ENCODE measurements at places on chromosomes 2 and 18.
A peak's percentile ranks its signal among the peaks of the same experiment; 100 is the strongest.

DNA sequence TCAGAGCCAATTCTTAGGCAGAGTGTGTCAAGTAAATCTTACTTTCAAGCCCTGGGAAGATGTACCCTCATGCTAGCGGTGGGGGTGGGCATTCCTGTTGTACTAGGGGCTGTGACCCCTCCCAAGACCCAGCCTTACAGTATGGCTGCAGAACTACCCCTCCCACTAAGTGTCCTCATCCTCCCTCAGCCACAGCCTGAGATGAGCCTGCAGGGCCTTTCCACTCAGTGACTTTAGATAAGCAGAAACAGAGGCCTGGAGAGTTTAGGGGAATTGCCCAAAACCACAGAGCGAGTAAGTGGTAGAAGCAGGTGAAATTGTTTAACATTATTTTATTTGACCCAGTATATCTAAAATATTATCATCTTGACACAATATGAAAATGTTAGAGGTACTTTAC lies 36.6 kb downstream of the TTC32 start:
- no peak for DNase-seq

DNA sequence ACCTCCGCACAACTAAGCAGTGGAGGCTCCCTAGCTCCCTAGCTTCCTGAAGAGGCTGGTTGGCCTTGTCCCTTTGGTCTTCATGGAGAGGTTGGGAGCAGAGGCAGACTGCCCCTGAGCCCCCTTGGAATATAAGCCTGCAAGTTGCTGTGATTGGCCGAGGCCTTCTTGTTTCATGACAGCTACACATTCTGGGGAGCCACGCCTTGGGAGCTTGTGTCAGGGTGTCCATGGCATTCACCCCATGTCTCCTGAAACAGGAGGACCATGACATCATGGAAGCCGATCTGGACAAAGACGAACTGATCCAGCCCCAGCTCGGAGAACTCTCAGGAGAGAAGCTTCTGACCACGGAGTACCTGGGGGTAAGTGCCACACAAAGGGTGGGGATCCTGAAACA lies 64.0 kb upstream of the B3GNT7 start:
- no peak for DNase-seq

GRCh38 chr2:163799807-163800206 lies 64.0 kb upstream of the FIGN start:
- no peak for DNase-seq

- no peak for DNase-seq
Observed at GRCh38 chr2:84886791-84887190, 5.9 kb upstream of the TRABD2A start.

- DNase-seq: no peak
Observed at GRCh38 chr2:50014168-50014567, 859.9 kb upstream of the FSHR start.

GRCh38 chr18:24265502-24266064 lies 126.7 kb downstream of the CABYR start:
- no peak for DNase-seq

GRCh38 chr18:27713037-27713737 lies 463.7 kb downstream of the CDH2 start:
- DNase-seq: no peak

- DNase-seq: no peak
Observed at GRCh38 chr2:10478916-10479315, 30.8 kb upstream of the ODC1 start.

GRCh38 chr2:238754259-238754658 lies 93.6 kb upstream of the TWIST2 start:
- DNase-seq: no peak

DNA sequence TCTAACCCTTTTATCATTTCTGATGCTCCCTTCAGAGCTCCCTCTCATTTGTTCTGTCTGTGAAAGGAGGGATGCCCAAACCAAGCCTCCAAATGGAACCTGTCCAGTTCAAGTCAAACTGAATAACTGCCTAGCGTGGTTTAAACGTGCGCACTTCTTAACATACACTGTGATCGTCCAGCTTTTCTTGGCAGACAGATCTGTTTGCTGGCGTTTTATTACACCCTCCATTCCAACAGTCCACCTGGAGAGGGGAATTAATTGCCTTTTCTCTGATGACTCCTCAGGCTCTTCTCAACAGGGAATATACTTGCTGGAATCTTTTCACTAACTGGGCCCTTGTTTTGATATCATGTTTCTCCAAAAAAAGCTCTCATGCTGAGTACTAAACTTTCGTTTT lies 379.2 kb upstream of the POU3F3 start:
- no peak for DNase-seq

DNA sequence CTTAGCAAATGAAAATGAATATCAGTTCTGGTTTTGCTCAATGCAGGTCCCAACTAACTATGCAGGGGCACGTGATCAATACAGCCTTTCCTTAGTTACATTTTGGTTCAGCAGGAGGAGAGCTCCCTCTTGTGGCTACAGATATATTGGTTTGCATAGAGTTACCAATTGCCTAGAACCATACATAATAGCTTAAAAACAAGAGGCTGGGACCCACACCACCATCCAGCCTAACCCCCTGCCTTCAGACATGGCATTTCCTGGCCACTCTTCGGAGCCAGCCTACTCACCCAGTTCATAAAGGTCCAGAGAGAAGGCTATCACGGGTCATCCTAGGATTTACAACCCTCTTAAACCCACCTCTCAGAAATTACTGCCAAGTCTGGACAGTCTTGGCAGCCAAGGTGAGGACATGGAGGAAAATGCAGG lies 10.5 kb downstream of the CCDC93 start:
- peak; percentile 43 for DNase-seq

GRCh38 chr18:25658476-25658875 lies 306.5 kb upstream of the ZNF521 start:
- no peak for DNase-seq

DNA sequence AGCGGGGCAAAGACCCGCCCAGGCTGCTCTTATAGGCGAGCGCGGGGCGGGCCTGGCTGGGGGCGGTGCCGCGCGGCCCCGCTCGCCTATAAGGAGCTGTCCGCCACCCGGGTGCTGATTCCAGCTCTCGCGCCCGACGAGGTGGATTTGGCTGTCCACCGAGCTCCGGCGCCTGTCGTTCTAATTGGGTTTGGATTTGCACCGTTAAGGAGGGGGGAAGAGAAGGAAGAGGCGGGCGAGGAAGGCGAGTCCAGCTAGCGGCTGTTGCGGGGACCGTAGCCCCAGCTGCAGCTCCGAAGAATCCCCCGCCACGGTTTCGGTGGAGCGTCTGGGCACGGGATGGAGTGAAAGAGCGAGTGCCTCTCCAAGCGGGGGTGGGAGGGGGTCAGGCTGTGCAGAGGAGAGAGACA lies at the start of gene CNTNAP5:
Gene CNTNAP5, plus strand, starts transcription at position 117 of the 410 bp plus-strand sequence. CDS start 364 bp downstream, outside the sequence.
- DNase-seq: peak; percentile 92

- no peak for DNase-seq
Observed at GRCh38 chr2:3396920-3397559, 17.5 kb downstream of the TRAPPC12 start.

GRCh38 chr18:74899554-74899953 lies 301.9 kb downstream of the ZNF407 start:
- DNase-seq: no peak

- no peak for DNase-seq
Observed at GRCh38 chr2:74939919-74940812, 18.3 kb upstream of the POLE4 start.

DNA sequence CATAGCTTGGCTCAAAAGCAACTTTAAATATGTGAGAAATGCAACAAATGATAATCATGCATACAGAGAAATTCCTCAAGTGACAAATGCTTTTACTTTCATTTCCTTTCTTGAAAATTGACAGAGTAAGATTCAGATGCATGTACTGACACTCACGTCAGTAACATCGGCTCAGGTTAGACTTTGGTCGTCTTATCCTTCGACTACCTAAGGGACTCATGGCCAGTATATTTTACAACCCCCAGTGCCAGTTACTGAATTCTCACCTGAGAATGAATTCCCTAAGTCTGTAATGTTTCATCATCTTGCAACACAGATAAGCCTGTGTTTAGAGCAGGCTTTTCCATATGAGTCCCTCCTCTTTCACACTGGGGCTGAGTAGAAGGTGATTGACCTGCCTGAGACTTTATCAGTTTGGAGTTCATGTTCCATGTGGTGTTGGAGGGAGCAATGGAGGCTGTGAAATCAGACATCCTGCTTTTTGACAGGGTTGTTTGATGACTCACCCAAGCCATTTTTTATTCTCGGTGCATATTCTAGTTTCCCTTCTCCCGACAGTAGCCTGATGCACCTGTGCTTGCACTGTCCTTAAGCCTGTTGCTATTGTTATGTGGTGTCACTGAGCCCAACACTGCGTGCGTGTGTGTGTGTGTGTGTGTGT lies 30.5 kb upstream of the ATP8B1 start:
- no peak for DNase-seq

DNA sequence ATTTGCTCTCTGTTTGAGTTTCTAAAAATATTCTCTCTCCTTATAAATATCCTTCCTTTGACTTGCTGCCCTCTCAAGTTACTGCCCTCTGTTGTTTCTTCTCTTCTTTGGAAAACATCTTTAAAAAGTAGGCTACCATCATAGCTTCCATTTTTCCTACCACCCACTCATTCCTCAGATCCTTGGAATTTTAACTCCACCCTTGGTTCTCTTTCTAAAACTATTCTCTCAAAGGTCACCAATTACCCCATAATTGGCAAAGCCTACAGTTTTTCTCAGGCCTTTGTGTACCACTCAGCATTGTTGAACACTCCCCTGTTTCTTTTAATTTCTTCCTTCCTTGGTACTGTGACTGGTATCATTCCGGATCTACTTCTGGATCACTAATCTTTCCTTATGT lies 43.0 kb upstream of the ITGAV start:
- no peak for DNase-seq

- peak; percentile 94 for DNase-seq
Observed at GRCh38 chr2:71157124-71157793, 26.8 kb downstream of the MPHOSPH10 start.

DNA sequence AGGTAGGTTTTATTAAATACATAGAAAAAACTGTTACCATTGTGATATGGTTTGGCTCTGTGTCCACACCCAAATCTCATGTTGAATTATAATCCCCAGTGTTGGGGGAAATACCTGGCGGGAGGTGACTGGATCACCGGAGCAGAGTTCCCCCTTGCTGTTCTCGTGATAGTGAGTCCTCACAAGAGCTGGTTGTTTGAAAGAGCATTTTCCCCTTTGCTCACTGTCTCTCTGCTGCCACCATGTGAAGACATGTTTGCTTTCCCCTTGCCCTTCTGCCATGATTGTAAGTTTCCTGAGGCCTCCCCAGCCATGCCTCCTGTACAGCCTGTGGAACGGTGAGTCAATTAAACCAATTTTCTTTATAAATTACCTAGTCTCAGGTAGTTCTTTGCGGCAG lies 352.7 kb upstream of the SLC39A10 start:
- no peak for DNase-seq

GRCh38 chr2:217436386-217436785 lies 566.4 kb downstream of the TNS1 start:
- no peak for DNase-seq

- no peak for DNase-seq
Observed at GRCh38 chr18:26637324-26637723, 89.0 kb upstream of the KCTD1 start.

DNA sequence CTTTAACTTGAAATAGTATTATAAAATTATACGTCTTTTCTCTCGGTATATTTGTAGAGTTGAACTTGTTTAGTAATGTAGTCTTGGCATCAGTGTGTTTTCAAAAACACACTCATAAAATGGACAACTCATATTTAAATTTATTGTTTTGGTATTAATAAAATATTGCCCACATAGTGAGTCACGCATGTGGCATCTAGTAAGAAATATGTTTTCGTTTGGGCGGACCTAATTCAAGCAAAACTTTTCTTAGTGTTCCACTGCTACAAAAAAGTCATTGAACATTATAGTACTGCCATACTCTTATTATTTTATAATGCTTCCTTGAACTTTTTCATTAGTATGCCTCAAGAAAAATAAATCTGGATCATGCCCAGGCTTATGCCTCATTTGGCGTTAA lies 31.1 kb upstream of the FAM237A start:
- DNase-seq: no peak

GRCh38 chr18:3151399-3152264 lies 68.1 kb downstream of the MYOM1 start:
- DNase-seq: no peak

DNA sequence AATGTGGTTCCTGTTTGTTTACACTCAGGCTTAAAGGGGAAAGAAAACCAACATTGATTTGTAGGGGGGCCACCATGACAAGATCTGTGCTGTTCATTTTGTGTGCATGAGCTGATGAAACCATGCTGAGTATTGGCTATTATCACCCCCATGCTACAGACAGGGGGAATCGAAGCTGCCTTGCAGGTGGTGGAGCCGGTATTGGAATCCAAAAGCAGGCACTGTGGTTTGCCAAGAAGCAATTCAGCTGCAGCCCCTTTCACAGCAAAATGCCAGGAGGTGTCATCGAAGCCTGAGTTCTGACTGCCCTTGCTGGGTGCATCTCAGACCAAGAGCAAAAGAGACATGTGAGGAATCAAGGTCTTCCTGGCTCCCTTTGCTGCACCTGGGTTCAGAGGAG lies 221.9 kb downstream of the UXS1 start:
- DNase-seq: no peak

DNA sequence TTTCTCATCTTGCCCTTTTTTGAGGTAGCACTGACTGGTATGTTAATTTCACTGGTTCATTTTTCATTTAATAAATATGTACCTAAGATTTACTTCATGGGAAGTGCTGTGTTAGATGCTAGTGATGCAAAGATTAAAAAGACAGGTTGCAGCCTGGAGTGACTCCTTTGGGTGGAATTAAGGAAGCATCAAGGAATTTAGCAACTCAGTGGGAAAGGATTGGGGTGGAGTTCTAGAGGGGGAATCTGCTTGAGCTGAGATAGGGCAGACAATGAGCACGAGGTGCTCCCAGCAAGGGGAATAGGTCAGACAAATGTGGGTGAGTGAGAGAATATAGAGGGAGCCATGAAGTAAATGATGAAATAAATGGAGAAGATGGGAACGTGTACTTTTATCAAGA lies 57.0 kb downstream of the LYPD6 start:
- no peak for DNase-seq

DNA sequence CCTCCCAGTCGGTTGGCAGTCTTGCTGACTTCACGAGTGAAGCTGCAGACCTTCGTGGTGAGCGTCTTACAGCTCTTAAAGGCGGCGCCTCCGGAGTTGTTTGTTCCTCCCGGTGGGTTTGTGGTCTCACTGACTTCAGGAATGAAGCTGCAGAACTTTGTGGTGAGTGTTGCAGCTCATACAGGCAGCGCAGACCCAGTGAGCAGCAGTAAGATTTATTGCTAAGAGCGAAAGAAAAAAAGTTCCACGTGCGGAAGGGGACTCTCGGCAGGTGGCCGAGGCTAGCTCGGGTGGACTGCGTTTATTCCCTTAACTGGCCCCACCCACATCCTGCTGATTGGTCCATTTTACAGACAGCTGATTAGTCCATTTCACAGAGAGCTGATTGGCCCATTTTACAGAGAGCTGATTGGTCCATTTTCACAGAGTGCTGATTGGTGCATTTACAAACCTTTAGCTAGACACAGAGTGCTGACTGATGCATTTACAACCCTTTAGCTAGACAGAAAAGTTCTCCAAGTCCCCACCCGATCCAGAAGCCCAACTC lies 240.3 kb downstream of the LRATD1 start:
- no peak for DNase-seq

Measured in posterior cingulate gyrus (tissue), 11 donors.